NCI-H774 (cell line): ENCODE measurements at places on chromosomes 2 and 18.

DNA sequence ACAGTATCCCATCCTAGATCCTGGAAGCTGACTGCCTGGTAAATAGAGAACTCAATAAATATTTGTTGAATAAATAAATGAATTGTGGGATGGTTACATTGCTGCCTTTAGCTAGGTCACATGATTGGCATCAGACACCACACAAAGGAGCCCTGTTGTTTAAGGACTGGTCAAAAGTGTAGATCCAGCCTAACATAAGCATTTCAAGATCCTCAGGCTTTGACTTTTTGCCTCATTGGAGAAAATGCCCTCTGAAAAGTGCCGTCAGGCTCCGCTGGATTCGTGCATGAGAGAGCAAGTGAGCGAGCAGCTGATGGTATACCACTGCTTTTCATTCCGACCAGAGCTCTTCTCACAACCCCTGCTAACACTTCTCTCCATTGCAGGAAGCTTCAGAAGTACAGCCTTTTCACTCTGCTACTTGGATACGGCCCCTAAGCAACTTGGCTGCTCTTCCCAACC, 1.3 kb upstream of the ZNF24 start:
- DNase-seq = peak; percentile 84

GRCh38 chr2:191363267-191363666, 118.1 kb downstream of the MYO1B start:
- no peak for DNase-seq

- no peak for DNase-seq
Observed at GRCh38 chr18:32438173-32438572, 32.5 kb downstream of the GAREM1 start.

GRCh38 chr2:226413498-226414130, 386.0 kb downstream of the IRS1 start:
- DNase-seq = no peak

DNA sequence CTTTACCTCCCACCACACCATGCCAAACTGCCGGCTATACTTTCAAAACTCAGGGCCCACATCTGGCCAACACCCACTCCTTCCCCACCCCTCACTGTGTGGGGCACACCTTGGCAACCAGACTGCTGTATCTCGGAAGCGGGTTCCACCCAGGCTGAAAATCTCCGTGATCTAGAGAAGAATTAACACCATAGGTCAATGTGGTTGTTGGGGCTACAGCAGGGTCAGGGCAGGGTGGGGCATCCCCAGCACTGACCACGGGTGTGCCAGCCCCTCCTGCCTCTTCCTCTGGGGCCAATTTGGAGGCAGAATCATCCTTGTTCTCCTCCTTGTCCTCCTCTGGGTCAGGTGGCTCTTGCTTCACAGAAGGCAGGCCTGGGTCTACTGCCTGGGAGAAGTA, 6.3 kb upstream of the CFAP53 start:
- no peak for DNase-seq

- peak; percentile 17 for DNase-seq
Observed at GRCh38 chr2:190533968-190534309, 583 bp downstream of the NEMP2 start.

DNA sequence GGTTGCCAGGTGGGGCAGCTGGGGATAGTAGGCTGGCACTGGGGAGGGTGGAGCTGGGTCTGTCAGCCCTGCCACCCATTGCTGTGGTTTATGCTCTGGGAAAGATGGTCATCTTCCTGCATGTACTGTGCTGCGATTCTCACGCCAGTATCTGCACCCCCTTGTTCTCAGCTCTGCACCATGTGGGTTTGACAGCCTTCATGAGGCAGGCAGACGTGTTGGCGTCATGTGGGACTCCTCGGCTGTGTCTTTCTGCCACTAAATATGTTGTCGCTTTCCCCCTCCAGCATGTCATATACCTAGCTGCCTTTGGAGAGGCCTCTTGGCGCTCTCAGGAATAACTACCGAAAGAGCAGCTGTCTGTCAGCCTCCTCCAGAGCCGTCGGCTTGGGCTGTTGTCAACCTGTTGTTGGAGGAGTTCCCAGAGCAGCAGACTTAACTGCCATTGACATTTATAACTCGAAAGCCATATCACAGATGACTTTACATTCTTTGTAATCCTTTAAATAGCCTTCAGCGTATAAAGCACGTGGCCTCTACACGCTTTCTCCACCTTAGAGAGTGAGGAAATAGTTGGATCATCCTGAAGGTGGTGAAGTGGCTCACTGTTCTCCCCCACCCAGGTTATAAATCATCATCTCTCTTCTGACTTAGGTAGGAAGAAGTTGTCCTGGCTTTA, 80.4 kb upstream of the MGAT5 start:
- DNase-seq = no peak

GRCh38 chr2:71905205-71905604, 242.5 kb downstream of the CYP26B1 start:
- no peak for DNase-seq

- no peak for DNase-seq
Observed at GRCh38 chr2:202017940-202018339, 15.7 kb upstream of the FZD7 start.

DNA sequence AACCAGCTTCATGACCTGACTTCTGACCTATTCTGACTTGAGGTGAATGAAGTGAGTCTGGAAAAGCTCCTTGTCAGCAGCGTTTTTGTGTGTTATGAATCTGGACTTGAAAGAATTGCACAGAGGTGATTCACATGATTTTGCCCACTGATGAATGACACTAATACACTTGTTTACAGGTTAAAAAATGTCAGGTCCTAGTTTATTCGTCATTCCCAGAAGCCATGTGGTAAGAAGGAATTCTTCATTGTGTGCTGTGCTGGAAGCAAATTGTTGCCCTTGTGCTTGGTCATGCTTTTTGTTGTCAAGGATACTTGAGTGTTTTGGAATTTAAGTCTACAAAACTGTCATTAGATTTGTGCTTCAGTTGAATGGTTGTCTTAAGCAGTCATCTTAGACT, 15.5 kb downstream of the SEC11C start:
- DNase-seq = no peak

- no peak for DNase-seq
Observed at GRCh38 chr2:174688079-174688478, 76.2 kb downstream of the CHRNA1 start.

GRCh38 chr2:112129060-112129459, 9.1 kb upstream of the FBLN7 start:
- no peak for DNase-seq

DNA sequence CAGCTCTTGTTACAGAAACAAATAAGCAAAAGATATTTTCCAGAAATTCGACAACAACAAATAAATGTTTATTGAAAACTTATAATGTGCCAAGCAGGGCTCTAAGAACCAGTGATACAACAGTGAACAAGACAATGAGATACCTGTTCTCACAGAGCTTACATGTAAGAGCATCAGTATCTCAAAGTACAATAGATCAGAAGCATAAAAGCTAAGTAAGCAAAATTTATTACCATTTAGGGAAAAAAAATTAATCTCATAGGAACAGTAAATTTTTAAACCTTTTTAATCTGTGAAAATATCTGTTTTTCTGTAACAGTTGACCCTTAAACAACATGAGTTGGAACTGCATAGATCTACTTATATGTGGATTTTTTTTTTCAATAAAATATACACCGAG, 20.9 kb downstream of the ROCK1 start:
- DNase-seq = no peak
